ENCODE measurements at places on chromosomes 4 and X.

DNA sequence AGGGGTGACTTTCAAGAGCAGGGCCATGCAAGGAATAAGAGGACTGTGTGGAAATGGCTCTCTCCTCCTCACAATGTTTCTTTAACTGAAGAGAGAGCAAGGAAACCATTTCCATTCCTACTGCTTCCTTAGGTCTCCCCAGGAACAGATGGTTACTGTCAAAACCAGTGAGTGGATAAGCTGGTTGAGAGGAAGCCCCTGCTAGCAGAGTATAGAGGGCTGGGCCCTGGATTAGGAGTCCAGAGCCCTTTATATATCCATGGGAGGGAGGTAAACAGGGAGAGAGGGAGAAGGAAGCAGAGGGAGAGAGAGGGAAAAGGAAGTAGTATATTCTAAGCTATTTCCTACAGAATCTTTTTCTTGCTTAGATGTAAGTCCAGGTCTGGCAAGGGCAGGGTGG is 43.8 kb upstream of the LAS1L start:
- DNase-seq, result no peak

GRCh38 chr4:139975830-139976272 is 178.1 kb downstream of the MAML3 start:
- no peak for DNase-seq

GRCh38 chr4:140240237-140240636 is 86.3 kb upstream of the MAML3 start:
- no peak for DNase-seq

- peak; percentile 40 for DNase-seq
Observed at GRCh38 chrX:103329991-103330390, at the start of gene TCEAL7. Gene TCEAL7 (plus strand): TSS chrX:103330239. CDS start chrX:103331404, 1,165 bp downstream.

- DNase-seq, result peak; percentile 0
Observed at GRCh38 chrX:133495464-133496391, 80.4 kb upstream of the GPC4 start.

GRCh38 chrX:49071877-49072711 is 1.7 kb downstream of the PRAF2 start:
- DNase-seq, result peak; percentile 23
